Cardiac septum (tissue), 1 donor: ENCODE measurements at places on chromosomes 3 and 15. TPM values are rescaled to one million over a fixed set of nuclear protein-coding genes. Genes with fewer than 3 reads are reported as not detected.

Gene SPINK8
- total RNA-seq: not detected

Gene LRTM1
- not detected for total RNA-seq

Gene GPR160
- total RNA-seq: 0.78 TPM

Gene CTXND1
- total RNA-seq: 5.6 TPM

- no peak for DNase-seq
Measured at GRCh38 chr15:90192961-90193786, 8.0 kb upstream of the SEMA4B start.

- DNase-seq: no peak
Measured at GRCh38 chr15:98419173-98419780, 229.1 kb upstream of the IGF1R start.

DNA sequence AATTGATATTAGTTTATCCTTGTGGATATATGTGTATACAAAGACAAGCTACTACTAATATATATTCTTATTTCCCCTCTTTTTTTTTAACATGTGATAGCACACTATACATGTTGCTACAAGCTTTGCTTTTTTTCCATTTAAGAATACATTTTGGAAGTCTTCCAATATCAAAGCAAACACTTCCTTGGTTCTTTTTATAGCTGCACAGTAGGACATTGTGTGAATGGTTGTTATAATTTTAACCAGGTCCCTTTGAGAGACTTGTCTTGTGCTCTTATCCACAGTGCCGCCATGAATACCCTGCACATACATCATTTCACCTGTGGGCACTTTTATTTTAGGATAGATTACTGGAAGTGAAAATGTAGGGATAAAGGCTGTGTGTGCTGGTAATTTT is 88.7 kb downstream of the CACNA2D3 start:
- DNase-seq: no peak

- DNase-seq: peak; percentile 84
Measured at GRCh38 chr3:152266221-152266995, 2.3 kb upstream of the MBNL1 start.

DNA sequence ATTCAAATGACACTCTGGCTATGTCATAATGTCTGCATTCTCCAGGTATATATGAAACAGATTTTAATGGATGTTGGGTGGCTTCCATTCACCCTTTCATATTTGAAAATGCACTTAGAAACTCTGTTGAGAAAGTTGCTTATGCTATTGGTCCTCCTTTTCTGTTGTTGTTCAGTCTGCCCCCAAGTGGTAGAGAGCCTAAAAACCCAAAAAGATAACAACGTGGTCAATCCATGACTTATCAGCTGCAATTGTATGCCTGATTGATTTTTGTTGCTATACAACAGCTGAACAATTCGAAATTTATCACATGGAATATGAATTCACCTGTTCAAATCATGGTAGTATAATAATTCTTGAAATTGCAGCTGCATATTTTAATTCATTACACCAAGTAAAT is 279.8 kb downstream of the ROBO2 start:
- DNase-seq: no peak

DNA sequence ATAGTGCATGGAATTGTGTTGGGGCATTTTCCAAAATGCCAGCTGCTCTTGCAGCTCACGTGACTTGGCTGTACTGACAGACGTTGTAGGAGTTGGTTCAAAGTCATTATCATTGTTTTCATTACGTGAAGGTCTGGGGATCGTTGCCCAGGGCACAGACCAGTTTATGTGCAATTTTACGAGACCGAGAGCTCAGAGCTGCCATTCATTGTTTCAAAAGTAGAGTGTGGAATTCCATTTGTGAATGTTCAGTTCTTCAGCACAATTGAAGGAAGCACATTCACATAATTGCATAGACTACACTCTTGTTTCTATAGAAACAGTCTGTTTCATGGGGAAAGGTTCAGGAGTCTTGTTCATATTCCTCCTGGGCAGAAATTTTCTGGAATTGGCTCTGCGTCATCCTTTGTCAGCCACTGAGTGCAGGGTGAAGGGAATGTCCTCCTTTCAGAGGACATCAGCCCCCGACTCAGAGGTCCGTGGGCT is 54.5 kb downstream of the GABRG3 start:
- no peak for DNase-seq

- DNase-seq: no peak
Measured at GRCh38 chr3:119748991-119749390, 32.9 kb upstream of the NR1I2 start.

DNA sequence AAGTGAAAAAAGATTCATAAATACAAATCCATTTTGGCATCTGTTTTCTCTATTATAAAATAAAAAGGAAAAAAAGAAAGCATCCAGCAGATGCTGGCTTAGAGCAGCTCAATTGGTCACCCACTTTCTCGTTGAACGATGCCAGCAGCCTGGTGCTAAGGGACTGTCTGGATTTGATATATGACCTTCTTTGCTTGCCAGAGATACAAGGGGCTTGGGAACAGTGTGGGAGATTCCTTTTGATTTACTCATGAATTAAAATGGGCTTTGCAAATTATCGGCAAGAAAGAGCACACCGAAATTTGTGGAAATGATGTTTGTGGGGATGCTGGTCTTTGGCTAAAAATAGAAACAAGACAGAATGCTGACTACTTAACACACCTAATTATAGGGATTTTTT is 210.3 kb upstream of the STT3B start:
- no peak for DNase-seq

DNA sequence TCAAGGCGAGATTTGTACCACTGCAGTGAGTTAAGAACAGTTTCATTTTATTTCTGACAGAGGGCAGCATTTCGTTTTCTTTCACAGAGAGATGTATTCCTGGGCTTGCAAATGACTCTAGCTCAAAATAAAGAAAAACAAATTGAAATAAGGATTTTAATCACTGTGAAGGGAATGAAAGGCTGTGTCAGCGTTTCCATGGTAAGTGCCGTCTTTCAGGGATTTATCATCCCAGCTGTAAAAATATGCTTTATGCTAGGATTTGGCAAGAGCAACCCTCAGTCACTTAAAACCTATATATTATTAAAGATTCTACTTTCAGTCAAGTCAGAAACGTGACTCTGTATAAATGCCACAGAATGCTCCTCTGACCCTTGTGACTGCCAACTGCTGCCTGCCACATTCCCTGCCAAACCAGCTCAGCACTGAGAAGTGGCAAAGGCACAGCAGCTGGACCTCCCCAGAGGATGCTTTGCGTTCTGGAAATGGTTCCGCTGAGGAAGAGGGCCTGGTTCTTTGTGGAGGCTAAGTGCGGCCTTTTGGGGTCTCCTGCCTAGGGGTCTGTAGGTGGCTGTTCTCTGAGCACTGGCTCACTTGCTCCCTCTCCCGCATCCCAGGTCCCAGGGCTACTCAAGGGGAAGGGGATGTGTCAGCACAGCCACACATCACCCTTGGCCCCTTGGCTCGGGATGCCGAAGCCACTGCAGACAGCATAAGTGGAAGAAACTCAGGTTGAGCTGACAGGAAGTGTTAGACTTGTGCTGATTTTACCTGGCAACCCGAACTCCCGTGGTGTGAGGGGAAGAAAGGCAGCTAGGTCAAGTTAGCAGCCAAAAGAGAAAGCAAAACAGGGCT is 56.6 kb upstream of the POMGNT2 start:
- DNase-seq: no peak

DNA sequence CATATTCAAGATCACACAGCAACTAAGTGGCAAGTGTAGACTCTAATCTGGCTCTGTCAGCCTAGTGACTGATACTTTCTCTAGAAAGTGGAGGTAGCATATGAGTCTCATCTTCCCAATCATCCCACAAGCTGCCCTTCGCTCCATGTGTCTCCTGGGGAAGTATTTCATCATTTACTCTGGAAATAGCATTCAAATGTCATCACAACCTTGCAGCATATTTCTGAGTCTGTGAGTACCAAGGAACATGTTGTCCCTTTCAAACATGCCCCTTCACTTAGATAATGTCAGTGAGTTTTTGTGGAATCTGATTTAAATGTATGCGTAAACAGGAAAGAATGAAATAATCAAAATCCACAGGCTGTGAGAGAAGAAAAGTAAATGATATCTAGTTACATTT is 322.9 kb downstream of the SLC9A9 start:
- no peak for DNase-seq

DNA sequence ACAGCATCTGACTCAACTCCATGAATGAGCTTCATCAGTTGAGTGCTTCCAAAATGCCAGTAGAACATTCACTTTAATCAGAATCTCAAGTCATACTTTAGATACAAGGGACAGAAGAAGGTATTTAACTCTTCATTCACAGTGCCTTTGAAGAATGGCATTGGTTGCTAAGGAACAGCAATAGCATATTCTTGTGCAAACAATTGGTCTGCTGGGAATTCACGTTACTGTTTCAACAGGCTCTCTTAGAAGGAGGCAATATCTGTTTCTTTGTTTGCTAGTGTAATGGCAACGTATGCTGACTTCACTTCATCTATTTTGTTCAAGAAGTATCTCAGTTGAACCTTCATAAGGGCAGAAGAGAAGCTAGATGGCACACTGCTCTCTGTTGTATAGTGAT is 113.9 kb downstream of the TMEM108 start:
- DNase-seq: no peak

DNA sequence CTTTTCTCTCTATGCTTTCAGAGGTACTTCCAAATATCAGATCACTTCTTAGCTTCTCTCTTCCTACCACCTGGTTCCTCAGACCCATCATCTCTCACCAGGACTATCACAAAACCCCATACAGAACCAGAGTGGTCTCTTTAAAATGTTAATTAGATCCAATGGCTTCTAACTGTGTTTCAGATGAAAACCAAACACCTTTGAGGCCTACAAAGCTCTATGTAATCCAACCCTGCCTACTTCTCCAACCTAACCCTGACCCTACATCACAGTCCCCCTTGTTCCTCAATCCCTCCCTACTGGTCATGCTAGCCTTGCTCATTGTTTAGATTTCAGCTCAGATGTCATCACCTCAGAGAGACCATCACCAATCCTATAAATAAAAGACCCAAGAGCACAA is 34.8 kb downstream of the SUMF1 start:
- no peak for DNase-seq

- peak; percentile 55 for DNase-seq
Measured at GRCh38 chr3:13008155-13008995, 64.9 kb downstream of the IQSEC1 start.

DNA sequence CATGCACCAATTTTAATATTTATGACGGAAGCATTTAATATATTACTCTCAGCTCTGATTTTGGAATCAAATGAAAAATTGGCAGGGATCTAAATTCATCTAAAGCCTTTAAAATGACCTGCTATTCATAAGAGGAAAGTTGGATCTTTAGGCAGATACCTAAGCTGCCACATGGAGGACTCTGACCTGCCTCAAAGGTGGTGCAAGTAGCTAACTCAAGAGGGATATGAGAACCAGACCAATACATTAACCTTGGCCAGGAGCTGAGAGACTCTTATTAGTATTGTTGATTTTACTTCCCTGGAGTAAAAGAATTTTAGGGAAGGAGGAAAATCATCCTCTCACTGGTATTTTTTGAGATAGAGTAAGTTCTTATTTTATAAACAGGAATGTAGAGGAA is 17.7 kb downstream of the ZNF654 start:
- no peak for DNase-seq

GRCh38 chr3:108406661-108407206 is 103.7 kb downstream of the MYH15 start:
- no peak for DNase-seq
